ENCODE measurements at places on chromosomes 12 and 14. TPM values are rescaled to one million over a fixed set of nuclear protein-coding genes. Genes with fewer than 3 reads are reported as not detected.

DNA sequence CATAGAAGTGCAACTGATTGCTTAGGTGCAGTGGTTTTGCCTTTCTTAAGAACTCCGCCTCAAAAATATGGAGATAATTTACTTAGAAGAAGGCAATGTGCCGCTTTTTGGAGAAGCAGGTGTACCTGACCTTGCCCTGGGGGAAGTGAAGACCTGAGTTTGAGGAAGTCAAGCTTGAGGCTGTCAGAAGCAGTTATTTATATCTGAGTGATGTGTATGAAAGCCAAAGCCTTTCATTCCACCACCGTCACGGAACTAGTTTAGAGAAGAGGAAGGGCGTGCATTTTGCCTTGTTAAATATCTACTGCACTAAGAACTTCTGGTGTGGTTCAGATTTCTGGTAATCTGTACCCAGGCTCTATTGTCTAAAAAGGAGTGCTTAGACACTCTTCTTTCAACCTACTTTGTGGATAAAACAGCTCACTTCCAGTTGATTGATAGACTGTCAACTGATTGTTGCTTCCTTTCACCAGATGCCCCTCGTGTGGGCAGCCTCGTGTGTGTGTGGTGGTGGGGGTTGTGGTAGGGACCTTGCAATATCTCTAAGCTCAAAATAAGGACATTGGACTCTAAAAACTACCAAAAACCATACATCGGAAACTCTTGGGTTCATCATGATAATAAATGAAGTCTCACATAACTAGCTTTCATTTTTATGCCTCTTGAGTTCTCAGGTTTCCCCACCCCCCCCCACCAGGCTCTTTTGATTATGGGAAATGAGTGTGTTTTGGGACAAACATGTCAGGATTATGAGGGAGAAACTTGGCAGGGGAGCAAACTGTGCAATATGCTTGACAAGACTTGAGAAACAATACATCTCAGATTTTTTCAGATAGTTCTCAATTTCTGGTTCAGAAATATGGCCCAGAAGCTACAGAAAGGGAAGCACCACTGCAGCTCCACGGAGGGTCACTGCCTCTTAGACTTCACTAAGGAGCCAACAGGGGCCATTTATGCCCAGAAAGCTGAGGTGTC lies 78.6 kb downstream of the ARF6 start:
- peak; percentile 92 for DNase-seq

Gene IFNG-AS1
- 19.0 TPM for total RNA-seq

Gene GPX2
- not detected for total RNA-seq

GRCh38 chr12:9864913-9865675 lies 4.1 kb downstream of the CLEC2B start:
- DNase-seq, result no peak

Gene P2RX2
- total RNA-seq, result not detected

- no peak for DNase-seq
Measured at GRCh38 chr12:110726708-110727369, 15.9 kb downstream of the PPP1CC start.

Gene PPP1R36
- not detected for total RNA-seq

DNA sequence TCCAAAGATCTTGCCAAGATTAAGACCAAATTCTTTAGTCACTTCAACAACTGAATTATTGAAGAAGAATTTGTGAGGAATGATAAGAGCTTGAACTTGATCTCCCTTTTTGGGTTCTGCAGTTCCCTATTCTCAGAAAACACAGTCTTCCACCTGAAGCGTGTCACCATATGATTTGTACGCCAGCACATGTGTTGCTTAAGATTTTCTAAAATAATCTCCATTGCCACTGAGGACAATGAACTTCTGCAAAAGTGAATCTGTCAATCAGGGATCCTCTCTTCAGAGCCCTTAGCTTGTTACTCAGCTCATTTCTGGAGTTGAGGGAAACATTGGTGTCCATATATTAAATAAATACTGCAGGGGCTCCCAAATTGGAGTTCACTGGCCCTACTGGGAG lies 4.2 kb upstream of the SPIC start:
- DNase-seq, result no peak

Gene STAT6
- total RNA-seq, result 736 TPM

GRCh38 chr14:79111987-79112501 lies 941.9 kb downstream of the NRXN3 start:
- DNase-seq, result no peak

DNA sequence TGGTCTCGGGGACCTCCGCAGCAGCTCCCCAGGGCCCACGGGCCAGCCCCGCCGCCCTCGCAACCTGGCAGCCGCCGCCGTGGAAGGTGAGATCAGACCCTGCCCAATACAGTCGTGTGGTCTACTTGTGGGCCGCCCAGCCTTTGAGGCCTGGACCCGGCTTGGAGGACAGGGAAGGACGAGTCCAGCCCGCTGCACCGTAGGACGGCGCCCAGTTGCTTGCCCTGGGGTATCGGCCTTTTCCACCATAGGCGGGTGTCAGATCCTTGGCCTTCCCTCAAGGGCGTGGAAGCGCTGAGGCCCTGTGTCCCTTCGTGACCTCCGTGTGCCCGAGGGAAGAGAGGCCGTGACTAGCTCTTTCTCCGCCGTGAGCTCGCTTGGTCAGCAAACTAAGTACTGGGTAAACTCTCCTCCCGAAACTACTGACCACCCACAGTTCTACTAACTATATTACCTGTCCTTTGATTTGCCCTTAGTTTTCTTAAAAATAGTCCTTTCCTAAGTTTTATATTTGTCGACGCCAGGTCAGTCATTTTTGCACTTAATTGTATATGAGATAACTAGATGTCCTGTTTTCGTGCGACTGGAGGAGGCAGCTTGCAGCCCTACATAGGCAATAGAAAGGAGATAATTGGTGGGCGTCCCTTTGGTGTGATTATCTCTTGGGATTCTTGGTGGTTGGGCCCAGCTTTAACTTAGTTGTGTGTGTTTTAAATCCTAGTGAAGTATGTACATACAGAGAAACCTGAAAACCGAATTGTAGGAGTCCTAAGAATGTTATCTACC lies 757 bp downstream of the SLC25A3 start:
- DNase-seq, result no peak

DNA sequence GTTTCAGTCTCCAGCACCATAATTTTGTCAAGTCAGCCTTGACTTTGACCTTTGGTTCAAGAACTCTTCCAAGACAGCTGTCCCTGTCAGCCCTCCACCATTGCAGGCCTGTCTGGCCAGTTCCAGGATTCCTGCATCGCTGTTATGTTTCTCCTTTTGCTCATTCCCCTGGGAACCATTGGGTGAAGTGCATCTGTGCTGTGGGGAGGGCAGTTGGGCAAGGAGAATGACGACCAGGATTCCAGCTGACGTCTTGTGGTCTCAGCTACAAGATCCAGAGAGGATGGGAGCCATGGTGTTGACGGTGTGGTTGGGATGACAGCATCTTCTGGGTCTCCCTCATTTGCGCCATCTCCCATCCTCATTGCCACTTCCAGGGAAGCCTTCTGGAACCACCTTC lies 45.9 kb upstream of the SLC24A4 start:
- DNase-seq, result no peak

DNA sequence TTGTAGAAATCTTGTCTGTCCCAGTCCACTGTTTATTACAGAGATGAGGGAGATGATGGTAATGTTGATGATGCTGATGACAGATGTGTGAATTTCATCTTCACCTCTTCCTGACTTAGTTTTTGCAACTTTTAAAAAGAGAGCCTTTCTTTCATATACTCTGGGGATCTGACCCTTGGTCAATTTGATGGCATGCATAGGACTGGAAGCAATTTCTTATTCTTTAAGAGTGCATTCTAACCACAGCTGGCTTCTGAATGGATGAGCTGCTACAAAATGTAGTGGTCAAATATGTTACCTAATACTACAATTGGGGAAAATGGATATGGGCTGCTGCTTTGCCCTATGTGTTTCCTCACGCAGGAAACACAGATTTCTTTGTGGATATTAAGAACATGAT lies 80.8 kb downstream of the MYRFL start:
- no peak for DNase-seq

Gene PYM1
- total RNA-seq, result 39.2 TPM

- no peak for DNase-seq
Measured at GRCh38 chr12:18651525-18651924, 86.3 kb downstream of the PLCZ1 start.

- peak; percentile 6 for DNase-seq
Measured at GRCh38 chr14:105848570-105848969, 322.2 kb downstream of the TMEM121 start.

- DNase-seq, result no peak
Measured at GRCh38 chr12:68812553-68813241, 4.7 kb downstream of the MDM2 start.

DNA sequence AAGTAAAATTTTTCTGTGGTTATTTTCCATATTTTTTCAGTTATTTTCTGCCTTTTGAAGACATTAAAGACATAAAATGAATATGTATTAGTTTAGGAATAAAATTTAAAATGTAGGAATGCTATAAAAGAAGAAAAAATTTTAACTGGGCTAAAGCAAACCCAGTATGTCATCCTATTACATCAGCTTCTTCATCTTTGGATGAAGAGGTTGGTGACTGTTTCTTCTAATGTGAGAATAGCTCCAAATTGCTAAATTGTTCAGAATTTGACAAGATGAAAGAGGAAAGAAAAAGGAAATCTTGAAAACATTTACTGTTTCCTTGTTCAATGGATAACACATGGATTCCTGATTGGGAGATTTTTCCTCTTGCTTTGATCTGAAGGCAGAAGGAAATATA lies 52.7 kb upstream of the PZP start:
- DNase-seq, result no peak

DNA sequence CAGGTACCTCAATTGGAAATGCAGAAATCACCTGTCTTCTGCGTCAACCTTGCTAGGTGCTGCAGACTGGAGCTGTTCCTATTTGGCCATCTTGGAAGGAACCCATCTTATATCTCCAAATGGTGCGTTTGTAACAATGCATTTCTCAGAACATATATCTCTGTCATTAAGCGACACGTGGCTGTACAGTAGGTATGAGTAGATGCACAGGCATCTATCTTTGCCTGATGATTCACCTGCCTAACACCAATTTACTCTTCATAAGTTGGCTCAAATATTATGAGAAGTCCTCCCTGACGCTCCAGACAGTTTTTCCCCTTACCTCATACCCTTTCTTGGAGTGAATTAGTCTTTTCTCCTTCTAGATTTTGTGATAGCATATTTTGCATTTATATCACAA lies 44.2 kb downstream of the GPR137C start:
- no peak for DNase-seq

Gene KRT72
- not detected for total RNA-seq

GRCh38 chr12:109523504-109523903 lies 46.1 kb downstream of the UBE3B start:
- DNase-seq, result no peak

GRCh38 chr12:114168061-114168460 lies 201.9 kb upstream of the RBM19 start:
- no peak for DNase-seq

DNA sequence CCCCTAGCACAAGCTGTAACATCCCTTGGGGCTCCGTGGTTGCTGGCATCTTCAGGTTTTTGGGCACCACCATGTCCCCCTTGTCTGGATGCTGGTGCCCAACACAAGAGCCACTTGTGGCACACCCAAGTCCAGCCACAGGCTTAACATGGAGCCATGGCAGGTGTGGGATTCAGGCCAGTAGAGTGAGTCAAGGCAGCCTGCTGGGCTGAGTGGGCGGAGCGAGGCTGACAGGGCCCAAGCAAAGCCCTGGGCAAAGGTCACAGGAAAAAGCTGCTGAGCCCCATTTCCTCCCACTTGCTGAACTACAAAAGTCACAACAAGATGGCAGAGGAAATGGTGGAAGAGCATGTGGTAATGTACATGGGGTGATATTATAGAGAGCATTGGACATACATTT lies 950.7 kb upstream of the FLRT2 start:
- no peak for DNase-seq

DNA sequence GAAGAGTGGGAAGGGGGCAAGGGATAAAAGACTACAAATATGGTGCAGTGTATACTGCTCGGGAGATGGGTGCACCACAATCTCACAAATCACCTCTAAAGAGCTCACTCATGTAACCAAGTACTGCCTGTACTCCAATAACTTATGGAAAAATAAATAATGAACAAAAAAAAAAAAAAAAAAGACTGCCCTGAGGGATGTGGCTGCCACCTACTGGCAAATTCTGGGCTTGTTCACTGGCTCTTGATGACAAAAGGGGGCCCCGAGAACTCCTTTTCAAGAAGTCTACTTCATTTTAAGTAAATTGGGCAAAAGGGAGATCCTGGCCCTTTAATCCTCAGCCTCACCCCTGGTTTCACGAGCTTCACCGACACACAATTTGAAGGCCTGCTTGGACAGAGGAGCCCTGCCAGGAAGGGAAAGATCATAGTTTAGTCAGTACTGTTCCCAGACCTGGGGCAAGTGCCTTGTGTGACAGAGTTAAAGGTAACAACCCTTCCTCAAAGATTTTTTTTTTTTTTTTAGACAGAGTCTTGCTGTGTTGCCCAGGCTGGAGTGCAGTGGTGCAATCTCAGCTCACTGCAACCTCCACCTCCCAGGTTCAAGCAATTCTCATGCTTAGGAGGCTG lies 26.1 kb upstream of the STAC3 start:
- DNase-seq, result no peak

DNA sequence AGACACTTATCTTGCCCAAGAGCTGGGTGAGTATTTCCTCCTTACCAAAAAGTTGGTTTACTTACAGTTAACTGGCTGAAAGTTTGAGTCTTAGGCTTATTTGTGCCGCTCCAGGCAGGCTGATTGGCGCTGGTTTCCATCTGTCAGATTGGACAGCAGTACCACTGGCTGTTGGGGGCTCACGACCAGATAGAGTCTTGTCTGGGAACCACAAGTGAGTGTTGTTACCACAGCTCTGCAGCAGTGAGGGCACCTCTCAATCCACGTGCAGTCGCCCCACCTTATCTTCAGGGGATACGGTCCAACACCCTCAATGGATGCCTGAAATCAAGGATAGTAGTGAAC lies 58.9 kb downstream of the DDX51 start:
- DNase-seq, result no peak

DNA sequence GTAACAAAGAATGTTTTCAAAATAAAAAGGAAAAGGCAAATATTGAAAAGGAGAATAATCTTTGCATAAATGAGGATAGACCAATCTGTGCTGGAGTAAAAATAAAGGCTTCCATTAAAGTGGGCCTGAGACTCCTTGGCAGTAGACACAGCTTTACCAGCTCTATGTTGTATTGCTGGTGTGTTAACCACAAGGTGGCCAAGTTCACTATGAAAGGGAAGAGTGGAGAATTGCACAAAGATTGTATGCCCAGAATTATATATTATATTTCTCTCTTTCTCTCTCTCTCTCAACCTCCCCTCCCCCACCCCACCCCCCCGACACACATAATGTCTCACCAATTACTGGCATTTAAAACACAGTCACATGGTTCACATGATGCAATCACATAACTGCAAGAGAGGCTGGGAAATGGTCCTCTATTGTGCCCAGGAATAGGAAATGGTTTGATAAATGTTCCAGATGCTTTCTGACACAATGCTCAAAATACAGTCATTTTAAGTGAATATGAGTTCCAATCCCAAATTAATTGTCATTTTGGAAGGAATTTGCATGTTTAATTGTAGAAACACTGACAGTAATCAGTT lies 222.6 kb upstream of the SYT1 start:
- no peak for DNase-seq

Gene RNASE3
- total RNA-seq, result not detected

Data from B cell (primary cell).